ENCODE measurements at places on chromosomes 12 and 14. TPM values are rescaled to one million over a fixed set of nuclear protein-coding genes. Genes with fewer than 3 reads are reported as not detected.
A peak's percentile ranks its signal among the peaks of the same experiment; 100 is the strongest.

DNA sequence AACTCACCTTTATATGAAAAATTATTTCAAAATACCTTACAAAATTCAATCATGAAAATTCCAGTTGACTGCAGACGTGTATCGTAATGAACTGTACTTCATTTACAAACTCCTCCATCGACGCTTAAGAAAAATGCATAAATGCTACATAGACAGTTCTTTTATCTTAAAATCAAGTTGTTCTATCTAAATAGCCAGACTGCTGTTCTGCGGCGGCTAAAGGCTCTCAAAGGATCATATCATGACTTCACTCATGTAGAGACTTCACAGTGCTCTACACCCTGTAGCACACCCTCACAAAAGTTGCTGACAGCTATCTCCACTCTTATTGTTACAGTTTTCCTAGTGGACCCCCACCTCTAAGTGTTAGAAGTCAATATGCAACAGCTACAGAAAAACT lies 5.2 kb downstream of the KRAS start:
- H3K27me3 ChIP-seq, result no peaks in the 10 kb centered on the region
- no peak for DNase-seq
- H3K36me3 ChIP-seq, result peaks cover 15% of the 10 kb centered on the region
- no peak overlapping the region for H3K4me3 ChIP-seq
- peak overlapping the region; percentile 7 for H3K27ac ChIP-seq

DNA sequence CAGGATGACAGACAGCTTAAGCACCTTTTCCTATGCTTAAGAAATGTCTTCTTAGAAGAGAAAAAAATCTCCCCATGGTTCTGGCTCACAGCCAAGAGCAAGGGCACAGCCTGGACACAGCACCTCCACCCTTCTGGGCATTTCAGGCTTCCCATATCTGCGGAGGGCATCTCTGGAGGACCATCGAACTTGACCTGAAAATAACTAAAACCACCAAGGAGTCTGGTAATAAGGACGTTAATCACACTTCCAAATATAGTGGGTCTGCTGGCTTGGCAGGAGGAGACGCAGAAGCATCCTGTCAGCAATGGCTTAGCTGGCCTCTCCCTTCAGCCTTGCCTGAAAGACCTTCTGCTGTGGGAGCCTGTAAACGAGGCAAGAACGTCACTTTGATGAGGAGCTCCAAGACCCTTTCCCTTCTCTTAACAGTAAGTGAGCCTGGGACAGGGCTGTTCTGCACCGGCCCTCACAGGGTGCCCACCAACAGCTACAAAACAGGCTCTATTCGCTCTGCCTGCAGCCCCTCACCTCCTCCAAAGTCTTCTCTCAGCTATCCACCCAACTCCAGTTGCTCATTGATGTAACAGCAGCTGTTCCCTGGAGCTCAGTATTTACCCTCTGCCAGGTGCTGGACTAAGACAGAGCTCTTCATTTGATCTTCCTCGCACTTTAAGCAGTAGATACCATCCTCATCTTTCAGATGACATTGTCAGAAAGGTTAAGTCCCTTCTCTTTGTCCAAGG lies 13.2 kb downstream of the SETD3 start:
- no peak overlapping the region for H3K4me3 ChIP-seq
- H3K27ac ChIP-seq, result peak overlapping the region; percentile 70
- H3K4me1 ChIP-seq, result peaks cover 29% of the 10 kb centered on the region
- no peaks in the 10 kb centered on the region for H3K27me3 ChIP-seq

GRCh38 chr12:43621262-43621661 lies 69.3 kb upstream of the ADAMTS20 start:
- no peak for DNase-seq
- no peaks in the 10 kb centered on the region for H3K4me1 ChIP-seq
- no peaks in the 10 kb centered on the region for H3K36me3 ChIP-seq
- H3K27ac ChIP-seq, result no peak overlapping the region
- no peaks in the 10 kb centered on the region for H3K27me3 ChIP-seq
- H3K4me3 ChIP-seq, result no peak overlapping the region

DNA sequence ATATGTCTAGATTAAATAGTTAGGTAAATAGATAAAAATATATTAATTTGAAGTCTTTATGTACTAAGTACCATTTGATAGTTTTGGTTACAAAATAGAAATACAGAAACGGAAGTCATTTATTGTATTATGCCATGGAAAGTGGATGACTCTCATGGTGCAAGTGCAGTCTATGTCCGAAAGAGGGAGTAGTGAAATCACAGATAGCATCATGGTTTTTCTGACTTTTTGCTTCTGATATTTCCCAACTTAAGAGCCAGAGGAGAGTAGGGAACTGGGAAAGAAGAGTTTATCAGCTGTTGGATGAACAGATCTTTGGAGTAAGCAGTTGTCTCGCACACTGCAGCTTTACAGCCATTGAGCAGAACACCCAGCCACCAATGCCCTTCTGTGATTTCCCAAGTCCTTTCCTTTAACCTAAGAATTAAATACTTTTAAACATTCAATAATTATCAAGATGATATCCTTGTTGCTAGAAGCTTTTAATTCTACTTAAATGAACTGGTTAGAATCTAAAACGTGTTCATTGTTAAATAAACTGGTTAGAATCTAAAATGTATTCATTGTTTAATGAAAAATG lies 18.4 kb upstream of the SRGAP1 start:
- peaks cover 15% of the 10 kb centered on the region for H3K27me3 ChIP-seq
- peaks cover 5% of the 10 kb centered on the region for H3K4me1 ChIP-seq
- no peak overlapping the region for H3K4me3 ChIP-seq
- H3K36me3 ChIP-seq, result peaks cover 10% of the 10 kb centered on the region

- H3K27ac ChIP-seq, result peak overlapping the region; percentile 97
- peak overlapping the region; percentile 41 for H3K4me3 ChIP-seq
- H3K4me1 ChIP-seq, result peaks cover 64% of the 10 kb centered on the region
These were observed 38.0 kb downstream of the BTG1 start for GRCh38 chr12:92107621-92108131.

DNA sequence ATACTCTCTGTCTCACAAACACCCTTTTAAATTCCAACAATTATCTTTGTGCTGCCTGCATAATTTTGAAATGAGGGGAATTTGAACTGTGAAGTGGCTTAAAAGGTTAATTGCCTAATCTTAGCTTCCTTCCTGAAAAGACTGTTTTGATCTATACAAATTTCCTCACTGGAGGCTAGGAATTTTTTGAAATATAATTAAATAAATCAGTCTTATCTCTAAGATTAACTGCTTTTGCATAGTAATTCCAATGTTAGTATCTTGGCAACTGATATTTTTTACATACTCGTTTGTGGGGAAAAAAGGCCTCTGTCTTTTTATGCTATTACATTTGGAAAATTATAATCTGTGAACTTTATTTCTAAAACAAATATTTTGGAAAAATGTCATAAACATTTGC lies 498.5 kb downstream of the TMTC2 start:
- H3K4me3 ChIP-seq, result no peak overlapping the region
- no peaks in the 10 kb centered on the region for H3K27me3 ChIP-seq
- no peak overlapping the region for H3K27ac ChIP-seq
- no peak for DNase-seq

- H3K27me3 ChIP-seq, result no peaks in the 10 kb centered on the region
- H3K4me3 ChIP-seq, result no peak overlapping the region
- no peaks in the 10 kb centered on the region for H3K36me3 ChIP-seq
- no peak for DNase-seq
These were observed 140.2 kb downstream of the MED13L start for GRCh38 chr12:116137318-116137717.

Gene DACT1
- total RNA-seq, result 20.2 TPM

Gene INSM2
- not detected for total RNA-seq

Gene KLRC2
- not detected for total RNA-seq

All from WTC11 (cell line).